NCI-H524 (cell line): ENCODE measurements at places on chromosomes 1 and 21.
A peak's percentile ranks its signal among the peaks of the same experiment; 100 is the strongest.

DNA sequence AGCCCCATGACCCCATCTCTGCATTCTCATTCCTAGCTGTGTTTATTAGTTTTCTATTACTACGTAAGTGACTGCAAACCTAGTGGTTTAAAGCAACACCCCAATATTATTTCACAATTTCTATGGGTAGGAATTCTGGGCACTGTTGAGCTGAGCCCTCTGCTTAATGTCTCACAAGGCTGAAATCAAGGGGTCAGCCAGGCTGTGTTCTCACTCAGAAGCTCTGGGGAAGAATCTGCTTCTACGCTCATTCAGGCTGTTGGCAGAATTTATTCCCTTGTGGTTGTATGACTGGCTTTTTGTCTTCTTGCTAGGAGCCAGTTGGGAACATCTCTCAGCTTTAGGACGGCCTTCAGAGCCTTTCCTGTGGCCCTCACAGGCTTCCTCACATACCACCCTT is 181.0 kb downstream of the GIPC2 start:
- DNase-seq, result no peak

- no peak for DNase-seq
Measured at GRCh38 chr1:213976665-213977485, 10.9 kb upstream of the PROX1 start.

DNA sequence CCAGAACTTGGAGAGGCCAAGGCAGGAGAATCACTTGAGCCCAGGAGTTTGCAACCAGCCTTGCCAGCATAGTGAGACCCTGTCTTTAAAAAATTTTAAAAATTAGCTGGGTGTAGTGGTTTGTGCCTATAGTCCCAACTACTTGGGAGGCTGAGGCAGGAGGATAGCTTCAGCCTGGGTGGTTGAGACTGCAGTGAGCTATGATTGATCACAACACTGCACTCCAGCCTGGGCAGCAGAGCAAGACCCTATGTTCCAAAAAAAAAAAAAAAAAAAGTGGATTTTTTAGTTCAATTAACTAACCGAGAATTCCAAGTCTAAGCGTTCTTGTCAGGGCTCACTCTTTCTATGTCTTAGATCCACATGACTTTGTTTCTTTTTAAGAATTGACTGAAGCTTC is 130.3 kb upstream of the NRIP1 start:
- no peak for DNase-seq

DNA sequence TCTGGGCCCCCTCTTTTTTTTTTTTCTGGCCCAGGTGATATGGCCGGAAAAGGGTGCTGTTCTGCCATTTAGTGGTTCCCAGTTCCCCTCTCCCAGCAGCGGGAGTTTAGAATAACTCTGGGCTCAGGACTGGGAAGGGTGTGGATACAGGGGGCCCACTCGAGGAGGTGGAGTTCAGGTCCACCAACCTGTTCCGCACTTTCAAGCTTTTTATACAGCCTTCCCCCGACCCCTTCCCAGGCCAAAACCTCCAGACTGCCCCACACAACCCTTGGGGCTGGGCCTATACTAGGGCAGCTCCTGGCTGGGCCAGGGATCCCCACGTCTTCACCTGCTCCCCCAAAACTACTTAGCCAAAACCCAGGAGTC is 402 bp downstream of the PLEKHG5 start:
- DNase-seq, result no peak

GRCh38 chr21:32587120-32587519 is 1.8 kb upstream of the TCP10L start:
- DNase-seq, result no peak

DNA sequence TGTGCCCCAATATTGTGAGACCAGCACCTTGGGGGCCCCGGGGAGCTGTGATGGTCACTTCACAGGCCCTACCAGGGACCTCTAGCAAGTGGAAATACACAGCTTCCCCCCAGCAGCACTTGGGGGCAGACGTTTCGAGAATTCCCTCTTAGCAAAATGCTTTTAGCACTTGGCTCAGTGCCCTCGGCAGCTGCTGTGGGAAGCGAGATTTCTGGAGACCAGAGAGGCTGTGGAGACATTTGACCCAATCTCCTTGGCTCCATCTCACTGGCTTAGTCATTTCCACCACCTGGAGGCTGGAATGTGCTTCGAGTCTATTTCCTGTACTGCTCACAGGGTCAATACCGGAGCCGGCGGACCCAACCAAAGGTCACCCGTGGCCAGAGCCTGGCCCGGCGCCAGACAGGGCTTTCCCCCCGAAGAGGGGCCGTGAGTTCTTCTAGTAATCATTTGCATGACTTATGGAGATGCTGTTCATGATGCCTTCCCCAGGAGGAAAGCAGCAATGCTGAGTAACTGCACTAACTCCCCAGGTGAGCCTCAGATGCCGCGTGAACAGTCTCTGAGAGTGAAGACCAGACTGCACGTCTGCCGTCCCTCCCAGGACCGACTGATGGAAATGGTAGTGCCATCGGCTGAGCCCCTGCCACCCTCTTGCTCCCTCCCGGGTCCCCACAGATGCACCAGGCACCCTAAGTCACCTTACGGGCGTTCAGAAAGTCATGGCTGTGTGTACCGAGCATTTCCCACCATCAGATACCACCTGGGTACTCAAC is 4.4 kb upstream of the C2CD2 start:
- peak; percentile 92 for DNase-seq

- no peak for DNase-seq
Measured at GRCh38 chr21:27513825-27514224, 546.9 kb upstream of the ADAMTS5 start.

DNA sequence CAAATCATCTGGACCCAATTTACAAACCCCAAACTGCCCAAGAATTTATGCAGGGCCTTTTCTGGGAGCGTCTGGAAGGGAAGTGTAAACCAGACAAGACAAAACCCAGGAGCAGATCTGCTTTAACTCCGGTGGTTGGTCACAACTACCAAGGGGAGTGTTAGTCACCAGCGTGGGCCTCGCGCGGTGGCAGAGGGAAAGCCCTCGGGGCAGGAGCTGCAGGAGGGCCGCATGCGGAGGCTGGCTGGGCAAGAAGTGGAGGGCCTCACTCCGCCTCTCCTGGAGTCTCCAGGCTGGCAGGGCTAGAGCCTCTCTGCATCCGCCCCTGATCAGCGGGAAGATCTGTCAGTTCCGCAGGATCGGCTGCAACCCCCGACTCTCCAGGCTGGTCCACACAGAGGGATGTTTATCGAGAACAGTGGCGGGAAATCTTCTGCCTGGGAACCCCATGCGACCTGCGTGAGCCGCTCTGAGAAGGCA is 2.0 kb downstream of the COL24A1 start:
- DNase-seq, result no peak

DNA sequence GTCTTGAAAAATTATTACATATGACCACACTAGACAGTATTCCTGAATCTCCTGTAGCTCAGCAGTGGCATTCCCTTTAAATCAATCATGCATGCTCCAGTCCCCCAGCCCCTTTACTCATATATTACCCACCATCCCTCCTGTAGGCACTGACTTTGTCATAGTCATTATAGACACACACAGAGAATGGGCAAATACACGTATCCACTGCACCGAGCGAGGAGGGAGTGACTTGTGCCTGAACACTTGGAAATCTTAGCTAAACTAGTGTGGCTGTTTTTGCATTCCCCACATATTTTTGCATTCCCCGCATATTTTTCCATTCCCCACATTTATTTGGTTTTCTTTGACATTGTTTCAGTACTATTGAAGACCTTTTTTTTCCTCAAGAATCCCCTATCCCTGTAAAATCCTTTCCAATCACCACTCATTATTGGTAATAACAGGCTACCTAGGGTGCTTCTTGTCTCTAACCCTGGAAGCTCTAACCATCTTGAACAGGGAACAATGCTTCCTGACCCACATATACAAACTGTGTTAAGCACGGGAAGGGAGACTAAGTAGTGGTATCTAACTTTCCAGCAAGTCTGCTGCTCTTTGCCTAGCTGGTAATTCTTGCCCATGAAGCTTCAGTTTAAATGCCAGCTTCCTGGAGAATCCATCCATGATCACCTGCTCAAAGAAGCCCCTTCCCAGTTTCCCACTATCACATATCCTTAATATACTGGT is 534.4 kb upstream of the CAMK1G start:
- DNase-seq, result no peak

GRCh38 chr1:210942513-210942912 is 191.4 kb downstream of the KCNH1 start:
- DNase-seq, result no peak

DNA sequence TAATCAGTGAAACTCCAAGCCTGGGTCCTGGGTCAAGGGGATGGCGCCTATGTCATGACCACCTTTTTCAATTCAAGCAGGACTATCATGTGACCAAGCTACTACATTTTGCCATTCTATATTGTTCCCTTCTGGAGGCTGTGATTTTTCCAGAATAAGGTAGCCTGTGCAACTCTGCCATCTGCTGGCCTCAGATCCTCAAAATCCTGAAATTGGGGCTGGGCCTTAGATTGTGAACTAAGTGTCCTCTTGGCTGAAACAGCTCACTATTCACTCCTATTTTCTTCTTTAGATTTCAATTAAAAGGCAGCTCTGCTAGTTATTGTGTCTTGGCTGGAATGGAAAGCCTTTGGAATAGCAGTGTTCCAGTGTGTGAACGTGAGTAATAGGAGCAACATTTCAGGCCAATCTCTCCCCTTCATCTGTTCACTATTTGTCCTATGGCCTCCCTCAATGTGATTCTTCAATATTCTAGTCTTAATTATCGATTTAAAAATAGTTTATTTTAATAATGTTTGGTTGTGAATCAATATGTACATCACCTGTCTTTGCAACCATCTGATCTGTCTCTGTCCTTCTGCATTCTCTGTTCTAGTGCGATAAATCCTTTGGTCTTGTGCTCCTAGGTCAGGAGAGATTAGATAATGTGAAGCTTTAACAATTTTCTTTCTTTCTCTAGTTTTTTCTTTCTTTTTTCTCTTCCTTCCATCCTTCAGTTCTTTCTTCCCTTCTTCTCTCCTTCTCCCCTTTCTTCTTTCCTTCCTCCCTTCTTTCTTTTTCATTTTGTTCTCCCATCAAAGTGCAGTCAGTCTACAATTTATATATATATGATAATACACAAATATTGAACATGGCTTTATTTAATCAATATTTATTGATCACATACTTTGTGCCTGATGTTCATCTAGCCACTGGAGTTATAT is 69.8 kb downstream of the CR1 start:
- DNase-seq, result peak; percentile 0

GRCh38 chr1:74610961-74611360 is 62.6 kb downstream of the ERICH3 start:
- DNase-seq, result no peak

DNA sequence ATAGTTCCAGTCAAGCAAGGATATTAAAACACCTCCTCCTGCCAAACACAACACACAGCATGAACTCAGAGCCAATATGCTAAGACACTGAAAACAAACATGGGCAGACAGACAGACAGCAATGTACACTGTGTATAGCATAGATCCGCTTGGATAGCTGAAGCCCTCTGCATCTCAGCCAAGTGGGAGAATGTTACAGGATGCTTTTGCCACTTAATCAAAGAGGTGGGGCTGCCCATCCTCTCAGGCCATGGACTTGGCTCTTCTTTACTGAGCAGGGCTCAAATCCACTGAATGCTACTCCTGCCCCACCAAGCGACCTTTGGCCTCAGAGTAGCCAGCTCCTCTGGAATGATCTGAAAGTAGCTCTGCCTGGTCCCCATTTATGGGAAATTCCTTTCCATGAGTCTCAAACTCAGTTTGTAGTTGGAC is 64.7 kb upstream of the NGF start:
- DNase-seq, result no peak

GRCh38 chr21:45736690-45737484 is 93.4 kb downstream of the PCBP3 start:
- DNase-seq, result no peak

- DNase-seq, result no peak
Measured at GRCh38 chr21:37008724-37009123, 2.2 kb downstream of the RIPPLY3 start.

- no peak for DNase-seq
Measured at GRCh38 chr1:51316113-51316845, 14.1 kb downstream of the TTC39A start.

DNA sequence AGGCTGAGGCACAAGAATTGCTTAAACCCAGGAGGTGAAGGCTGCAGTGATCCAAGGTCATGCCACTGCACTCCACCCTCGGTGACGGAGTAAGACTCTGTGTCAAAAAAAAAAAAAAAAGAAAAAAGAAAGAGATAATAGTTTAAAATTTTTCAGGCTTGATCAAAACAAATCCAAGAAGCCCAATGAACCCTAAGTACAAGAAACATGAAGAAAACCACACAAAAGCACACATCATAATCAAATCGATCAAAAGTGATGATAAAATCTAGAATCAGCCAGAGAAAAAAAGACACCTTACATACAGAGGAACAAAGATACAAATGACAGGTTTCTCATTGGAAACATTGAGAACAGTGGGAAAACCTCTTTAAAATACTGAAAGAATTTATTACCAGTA is 31.5 kb downstream of the LDLRAD1 start:
- DNase-seq, result no peak

DNA sequence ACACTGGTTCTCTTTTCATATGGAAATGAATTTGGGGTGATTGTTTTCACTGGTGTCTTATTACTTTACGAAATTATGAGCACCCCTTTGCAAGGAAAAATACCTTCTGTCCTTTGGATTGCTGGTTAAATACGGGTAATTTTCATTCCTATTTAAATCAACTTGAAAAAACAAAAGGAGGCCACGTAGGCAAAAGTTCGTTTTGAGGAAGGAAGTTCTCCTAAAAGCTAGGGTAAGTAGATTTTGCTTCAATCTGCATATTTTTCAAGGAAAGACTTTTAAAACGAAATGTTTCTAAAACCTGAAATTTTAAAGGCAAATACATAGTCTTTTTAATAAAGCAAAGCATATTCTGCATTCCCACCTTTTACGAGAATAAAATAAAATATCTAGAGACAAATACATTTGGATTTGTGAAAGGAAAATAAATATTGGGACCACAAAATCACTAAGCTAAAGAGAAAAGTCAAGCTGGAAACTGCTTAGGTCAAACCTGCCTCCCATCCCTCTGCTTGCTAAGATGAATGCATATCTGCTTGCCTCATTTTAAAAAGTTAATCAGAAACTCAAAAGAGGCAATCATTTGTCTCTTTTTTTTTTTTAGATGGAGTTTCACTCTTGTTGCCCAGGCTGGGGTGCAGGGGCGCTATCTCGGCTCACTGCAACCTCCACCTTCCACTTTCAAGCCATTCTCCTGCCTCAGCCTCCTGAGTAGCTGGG is 70.9 kb upstream of the ETS2 start:
- DNase-seq, result no peak

DNA sequence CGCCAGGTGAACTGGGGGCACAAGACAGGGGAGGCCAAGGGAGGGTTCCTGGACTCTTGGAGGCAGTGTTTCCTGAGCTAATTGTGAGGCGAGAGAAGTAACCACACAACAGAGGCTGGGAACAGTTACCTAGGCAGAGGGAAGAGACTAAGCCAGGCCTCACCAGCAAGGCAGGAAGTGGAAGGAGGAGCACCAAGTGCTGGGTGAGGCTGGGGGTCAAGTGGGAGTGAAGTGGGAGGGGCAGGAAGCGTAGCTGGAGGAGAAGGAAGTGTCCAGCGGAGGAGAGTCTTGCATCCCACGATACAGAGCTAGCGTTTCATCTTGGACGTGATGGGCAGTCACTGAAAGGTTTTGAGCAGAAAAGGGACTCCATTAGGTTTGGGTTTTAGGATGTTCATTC is 48.3 kb upstream of the CAPZB start:
- no peak for DNase-seq
